Activated T-cell treated with anti-CD3 and anti-CD28 coated beads, Interleukin-2, amount 50 U/mL, for 24 hours (primary cell): ENCODE measurements at places on chromosomes 4 and X.

- no peak for DNase-seq
These were observed 21.9 kb upstream of the SCRG1 start for GRCh38 chr4:173420801-173421200.

- peak; percentile 44 for DNase-seq
These were observed 79.4 kb upstream of the TNIP3 start for GRCh38 chr4:121243485-121243884.

DNA sequence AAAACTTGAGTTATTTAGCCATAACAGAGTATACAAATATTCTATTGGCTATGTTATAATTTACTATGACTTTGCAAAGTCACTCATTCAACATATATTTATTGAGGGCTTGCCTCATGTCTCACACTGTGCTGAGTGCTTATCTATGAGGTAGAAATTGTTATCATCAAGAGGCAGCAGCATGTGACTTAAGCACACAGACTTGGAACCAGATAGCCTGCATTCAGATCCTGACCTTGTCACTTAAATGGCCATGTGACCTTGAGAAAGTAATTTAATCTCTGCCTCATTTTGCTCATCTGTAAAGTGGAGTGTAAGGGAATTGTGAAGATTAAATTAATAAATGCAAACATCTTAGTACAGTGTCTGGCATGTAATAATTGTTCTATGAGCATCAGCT lies 10.1 kb upstream of the EXOSC9 start:
- DNase-seq: no peak

GRCh38 chr4:79927931-79928330 lies 145.1 kb downstream of the ANTXR2 start:
- no peak for DNase-seq

GRCh38 chr4:88900432-88900831 lies 156.6 kb downstream of the FAM13A start:
- DNase-seq: no peak
